ENCODE measurements at places on chromosomes 4 and X.

DNA sequence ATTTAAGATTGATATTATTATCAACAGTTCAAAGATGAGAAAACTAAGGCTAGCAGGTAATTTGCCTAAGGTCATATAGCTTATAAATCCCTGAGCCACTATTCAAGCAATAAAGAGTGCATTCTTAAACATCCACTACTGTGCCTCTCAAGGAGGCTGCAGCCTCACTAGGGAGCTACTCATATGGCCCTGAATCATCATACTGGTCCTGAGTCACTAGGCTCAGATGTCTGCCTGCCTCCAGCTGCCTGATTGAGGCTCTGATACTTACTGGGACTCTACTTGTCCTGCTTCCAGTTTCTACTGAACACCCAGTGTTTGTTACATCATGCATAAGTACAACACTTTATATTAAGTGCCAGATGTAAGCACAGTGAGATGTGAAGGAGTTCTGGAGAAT is 110.7 kb downstream of the AASDH start:
- no peak for DNase-seq

DNA sequence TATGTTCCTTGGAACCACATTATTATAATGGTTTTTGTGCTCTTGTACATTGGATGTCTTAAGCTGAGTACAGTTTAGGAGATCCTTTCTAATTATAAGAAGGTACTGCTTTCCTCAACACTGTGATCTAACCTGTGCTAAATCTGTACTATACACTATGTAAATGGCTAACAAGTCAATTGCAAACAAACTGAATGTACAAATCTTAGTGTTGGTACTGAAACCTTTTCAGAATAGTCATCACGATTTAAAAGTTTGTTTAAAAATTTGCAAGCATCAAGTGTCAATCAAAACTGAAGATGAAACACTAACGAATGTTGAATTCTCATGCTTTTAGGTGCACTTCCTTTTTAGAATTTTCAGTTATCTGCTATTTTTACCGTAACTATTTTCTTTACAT is 2090.4 kb upstream of the TENM3 start:
- no peak for DNase-seq

DNA sequence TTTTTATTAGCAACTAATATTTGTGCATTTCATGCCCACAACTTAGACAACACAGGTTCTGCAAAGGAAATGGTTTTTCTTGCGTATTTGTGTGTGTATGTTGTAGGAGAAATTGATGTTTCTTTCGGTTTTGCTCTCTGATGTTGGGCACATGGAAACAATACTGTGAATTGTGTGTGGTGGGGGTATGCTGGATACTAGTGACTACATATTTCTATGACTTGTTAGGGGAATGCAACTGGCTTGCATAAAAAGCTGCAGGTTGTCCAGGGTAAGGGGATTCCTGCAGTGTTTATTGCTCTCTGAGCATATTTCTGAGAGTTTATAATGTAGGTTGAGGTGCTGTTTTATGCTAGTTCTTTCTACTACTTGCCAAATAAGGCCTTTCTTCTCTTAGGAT is 11.6 kb downstream of the DLG3 start:
- DNase-seq = no peak

DNA sequence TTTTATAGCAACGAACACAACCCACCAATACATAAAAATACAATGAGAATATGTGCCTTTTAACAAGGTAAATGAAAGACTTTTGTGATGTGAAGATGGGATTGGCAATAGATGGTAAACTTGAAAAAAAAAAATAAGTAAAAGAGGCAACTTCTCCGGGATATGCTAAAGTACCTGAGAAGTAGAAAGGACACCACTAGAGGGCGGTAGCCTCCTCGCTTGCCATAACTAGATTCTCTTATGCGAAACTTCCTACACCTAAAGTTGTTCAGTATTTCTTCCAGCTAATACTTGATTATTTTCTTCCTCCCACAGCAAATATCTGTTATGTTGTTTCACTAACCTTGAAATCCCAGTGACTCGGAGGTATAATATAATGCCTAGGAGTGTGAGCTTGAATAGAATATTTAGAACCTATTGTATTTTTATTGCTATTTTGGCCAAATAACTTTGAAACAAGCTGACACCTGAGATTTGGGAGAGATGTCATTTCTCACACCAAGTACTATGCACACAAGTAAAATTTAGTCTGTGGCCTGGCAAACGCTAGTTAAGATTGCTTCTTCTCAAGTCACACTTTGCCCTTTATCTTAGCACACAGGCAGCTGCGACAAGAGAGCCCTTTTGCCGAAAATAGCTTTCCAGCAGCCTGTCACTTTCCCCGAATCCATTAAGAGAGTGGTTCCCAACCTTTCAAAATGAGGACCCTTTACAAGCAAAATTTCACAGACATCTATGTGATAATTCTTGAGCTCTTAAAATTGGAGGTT is 44.9 kb upstream of the PDLIM5 start:
- DNase-seq = peak; percentile 84

DNA sequence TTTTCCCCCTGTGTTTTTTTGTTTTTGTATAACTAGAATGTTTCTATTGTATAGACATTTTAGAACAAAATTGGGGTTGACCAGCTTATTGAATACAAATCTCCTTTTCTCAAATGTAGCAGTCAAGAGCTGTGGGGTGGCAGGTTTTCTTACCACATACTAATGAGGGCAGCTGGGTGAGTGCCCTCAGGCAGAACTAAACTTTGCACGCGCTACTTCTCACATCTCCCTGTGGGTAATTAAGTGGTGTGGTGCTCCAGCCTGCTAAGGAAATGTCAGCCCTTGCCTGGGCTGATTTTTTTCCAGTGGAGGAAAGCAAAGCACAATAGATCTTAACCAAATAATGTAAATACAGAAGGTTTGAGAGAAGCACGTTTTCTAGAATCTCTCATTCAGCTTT is 717.6 kb upstream of the TENM3 start:
- DNase-seq = no peak

DNA sequence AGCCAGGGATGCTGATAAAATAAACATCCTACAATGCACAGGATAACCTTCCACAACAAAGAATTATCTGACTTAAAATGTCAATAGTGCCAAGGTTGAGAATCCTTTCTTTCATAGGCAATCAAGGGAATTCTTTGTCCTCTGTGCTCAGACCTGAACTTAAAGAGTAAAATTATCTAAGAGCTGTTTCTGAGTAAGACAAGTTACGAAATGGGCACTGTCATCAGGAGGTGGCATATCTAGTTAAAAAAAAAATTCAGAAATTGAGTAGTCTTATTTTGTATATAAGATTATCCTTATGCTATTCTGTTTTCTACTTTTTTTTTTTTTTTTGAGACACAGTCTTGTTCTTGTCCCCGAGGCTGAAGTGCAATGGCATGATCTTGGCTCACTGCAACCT is 3.3 kb upstream of the RAB33B start:
- DNase-seq = no peak

GRCh38 chr4:12487000-12487399 is 997.1 kb downstream of the RAB28 start:
- no peak for DNase-seq

- DNase-seq = no peak
Measured at GRCh38 chrX:31323658-31324057, 251.8 kb upstream of the FTHL17 start.

- DNase-seq = no peak
Measured at GRCh38 chrX:21374163-21374993, at the start of gene CNKSR2. TSS of gene CNKSR2 (plus strand) at chrX:21374418. CDS start at chrX:21374898, 480 bp downstream.

DNA sequence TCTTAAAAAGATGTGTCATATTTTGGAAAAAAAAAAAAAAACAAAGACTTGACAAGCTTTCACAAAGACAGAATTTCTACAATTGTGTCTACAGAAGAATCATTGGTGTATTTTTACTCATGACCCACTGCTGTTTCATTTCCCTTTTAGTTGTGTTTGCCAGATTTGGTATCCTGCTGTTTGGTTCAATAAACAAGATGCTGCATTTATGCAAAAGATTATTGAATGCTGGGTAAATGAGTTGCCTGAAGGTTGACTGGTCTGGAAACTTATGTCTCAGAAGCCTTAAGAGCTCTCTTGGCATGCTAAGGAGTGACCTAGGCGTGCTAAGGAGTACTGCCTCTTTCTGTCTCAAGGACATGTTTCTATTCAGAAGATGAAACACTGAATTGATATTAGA is 64.9 kb upstream of the NPY2R start:
- no peak for DNase-seq
